ENCODE measurements at places on chromosomes 2 and 18.

GRCh38 chr18:12867441-12868123 is 16.5 kb downstream of the PTPN2 start:
- no peak for DNase-seq

GRCh38 chr2:3009005-3009404 is 368.6 kb downstream of the EIPR1 start:
- no peak for DNase-seq

GRCh38 chr18:48711651-48712486 is 173.0 kb downstream of the CTIF start:
- peak; percentile 50 for DNase-seq

- no peak for DNase-seq
These were observed 236.7 kb upstream of the DLGAP1 start for GRCh38 chr18:4691836-4692235.

DNA sequence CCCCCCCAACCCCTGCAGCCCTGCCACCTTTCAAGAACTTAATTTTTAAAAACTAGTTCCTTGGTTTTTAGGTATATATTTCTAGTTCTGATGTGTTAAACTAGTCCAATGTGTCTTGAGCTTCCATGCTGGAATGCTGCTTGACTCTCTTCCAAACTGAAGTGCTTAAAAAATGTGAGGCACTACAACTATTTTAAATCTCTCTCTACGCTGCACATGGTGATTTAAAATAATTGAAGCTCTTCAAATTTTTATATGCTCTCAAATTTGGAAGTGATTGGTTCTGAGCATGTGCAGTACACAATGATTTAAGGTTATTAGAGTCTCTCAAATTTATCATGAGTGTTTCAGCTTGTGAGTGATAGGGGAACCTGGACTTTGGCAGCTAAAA is 192.6 kb upstream of the ZEB2 start:
- no peak for DNase-seq

DNA sequence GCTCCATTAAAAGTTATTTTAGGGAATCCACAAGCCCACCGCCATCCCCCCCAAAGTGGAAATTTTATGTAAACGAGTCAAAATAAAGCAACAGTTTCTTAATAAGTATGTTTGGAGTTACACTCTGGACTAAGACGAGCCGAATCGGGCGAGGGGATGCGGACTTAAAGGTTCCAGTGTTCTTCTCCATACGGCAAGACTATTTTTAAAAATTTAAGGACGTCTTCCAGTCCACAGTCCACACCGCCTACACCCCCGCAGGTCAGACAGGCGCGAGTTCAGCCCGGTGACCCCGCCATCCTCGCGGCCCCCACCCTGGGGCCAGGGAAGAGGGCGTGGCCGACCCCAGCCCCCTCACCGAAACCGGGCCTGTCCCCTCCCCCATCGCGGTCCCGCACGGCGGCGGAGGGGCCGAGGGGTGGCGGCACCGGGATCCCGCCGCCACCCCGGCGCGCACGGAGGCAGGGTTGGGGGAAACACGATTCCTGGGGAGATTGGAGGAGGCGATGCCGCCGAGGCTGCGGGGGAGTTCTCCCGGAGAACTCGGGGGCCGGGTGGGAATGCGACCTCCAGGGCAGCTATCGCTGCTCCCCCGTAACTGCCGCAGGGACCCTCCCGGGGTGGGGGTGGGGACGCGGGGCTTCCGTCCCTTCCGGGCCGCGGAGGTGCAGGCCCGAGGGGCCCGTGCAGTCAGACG is 24.5 kb upstream of the SMAD7 start:
- peak; percentile 67 for DNase-seq

GRCh38 chr2:97739020-97739892 is 25.9 kb downstream of the ZAP70 start:
- DNase-seq, result no peak

GRCh38 chr2:176093145-176093897 is 800 bp downstream of the HOXD13 start:
- no peak for DNase-seq

- DNase-seq, result peak; percentile 15
These were observed 2.3 kb upstream of the NCKAP5 start for GRCh38 chr2:133570542-133570941.

GRCh38 chr2:223889229-223889628 is 51.8 kb upstream of the AP1S3 start:
- no peak for DNase-seq

DNA sequence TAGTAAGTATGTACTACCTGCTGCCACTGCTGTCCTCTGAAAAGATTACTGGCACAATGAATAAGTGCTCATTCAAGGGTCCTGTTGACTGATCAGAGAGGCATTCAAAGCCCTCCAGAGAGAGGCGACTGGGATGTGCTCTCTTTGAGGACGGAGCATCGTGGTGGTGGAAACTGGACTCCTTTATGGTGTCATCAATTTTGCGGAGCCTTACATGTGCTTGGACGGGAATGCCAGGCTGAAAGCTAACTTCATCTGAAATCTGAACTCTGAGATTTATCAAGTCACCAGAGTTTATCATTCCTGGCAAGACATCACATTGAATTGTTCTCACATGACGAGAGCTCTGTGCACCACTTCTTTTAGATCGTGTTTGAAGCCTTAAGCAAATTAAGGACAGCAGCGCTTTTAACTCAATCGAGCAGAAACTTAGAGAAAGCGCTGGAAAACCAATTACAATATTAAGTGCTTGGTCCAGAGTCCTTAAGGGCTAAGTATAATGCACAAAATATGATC is 138.3 kb downstream of the NCK2 start:
- DNase-seq, result no peak

DNA sequence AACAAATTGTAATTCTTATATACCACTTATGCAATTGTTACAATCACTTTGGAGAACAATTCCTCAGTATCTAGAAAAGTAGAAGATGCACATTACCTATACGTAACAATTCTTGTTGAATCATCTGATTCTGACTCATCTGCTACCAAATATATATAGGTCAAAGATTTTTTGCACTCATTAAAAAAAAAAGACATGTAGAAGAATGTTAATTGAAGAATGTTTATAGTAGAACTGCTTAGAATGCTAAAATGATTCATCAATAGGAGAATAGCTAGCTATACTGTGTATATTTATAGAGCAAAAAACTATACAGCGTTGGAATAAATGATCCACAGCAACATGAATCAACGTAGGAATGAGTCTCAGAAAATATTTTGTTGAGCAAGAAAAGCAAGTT is 29.5 kb upstream of the STAT1 start:
- DNase-seq, result no peak

GRCh38 chr18:74517236-74517630 is 17.1 kb upstream of the CNDP1 start:
- DNase-seq, result no peak

- peak; percentile 24 for DNase-seq
These were observed 143.7 kb upstream of the ZFP36L2 start for GRCh38 chr2:43370146-43370545.

DNA sequence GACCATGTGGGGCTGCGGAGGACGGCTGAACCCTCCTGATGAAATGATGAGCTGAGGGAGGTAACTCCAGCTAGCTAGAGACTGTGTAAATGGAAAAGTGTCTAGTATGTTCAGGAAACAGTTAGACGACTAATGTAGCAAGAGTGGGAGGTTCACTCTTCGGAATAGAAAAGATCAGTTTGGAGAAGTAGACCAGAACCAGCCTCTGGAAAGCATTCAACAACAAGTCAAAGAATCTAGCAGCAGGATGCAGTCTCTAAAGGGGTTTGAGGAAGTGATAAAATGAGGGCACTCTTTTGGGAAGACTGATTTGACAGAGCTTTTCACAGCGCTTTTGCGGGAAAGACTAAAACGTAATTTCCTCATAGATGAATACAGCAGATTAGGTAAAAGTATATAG is 79.6 kb downstream of the GAREM1 start:
- no peak for DNase-seq

DNA sequence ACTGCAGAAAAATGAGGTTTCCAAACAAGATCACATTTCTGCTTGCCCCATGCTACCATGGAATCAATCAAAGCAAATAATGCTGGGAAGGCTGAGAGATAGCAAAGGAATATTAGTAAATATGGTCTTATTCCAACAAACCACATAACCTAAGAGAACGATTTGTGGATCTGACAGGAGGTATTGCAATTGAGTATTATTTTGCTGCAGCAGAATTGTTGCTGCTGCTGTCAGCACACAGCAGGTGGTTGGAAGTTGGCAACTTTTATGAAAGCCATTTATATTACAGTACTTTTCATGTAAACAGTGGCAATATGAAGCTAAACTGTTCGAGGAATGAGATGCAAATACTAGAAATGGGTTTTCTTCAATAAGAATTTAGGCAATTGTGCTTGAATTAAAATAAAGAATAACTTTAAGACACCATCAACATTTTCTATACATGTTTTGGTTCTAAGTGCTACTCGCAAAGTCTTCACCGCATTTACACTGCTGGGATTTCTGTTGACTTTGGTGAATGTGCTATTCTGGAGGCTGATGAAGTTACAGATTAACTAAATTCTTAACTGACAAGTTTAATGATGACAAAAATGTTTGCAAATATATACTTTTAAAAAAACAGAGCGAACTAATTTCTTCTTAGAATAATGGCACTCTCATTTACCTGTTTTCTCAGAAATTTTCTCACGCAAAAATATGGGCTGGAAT is 1285.7 kb downstream of the CNTNAP5 start:
- no peak for DNase-seq

DNA sequence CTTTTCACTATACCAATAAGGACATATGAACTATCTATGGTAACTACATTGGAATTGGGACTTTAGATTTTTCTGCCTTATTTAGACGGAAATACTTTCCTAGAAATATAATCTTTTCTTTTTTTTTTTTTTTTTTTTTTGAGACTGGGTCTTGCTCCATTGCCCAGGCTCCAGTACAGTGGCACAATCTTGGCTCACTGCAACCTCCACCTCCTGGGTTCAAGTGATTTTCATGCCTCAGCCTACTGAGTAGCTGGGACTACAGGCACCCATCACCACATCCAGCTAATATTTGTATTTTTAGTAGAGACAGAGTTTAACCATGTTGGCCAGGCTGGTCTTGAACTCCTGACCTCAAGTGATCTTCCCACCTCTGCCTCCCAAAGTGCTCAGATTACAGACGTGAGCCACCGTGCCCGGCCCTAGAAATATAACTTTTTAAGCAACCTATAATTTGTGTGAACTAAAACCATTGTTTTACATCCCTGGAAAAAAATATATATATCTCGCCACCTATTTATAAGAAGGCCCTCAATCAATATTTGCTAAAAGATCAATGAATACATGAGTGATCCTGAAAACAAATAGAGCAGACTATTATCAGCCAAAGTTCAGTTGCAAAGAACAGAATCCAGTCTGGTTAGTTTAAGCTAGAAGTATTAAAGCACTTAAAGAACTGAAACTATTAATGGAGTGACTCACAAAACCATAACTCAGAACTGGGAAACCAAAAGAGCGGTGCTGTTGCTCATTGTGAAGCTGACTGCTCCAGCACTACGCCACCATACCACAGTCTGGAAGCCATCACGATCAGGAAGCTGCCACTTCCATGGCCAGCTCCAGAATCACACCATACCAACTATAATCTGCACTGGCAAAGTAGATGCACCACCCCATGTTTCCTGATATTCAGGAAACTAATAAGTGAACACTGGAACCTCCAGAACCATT is 8.4 kb upstream of the HNRNPLL start:
- DNase-seq, result no peak

DNA sequence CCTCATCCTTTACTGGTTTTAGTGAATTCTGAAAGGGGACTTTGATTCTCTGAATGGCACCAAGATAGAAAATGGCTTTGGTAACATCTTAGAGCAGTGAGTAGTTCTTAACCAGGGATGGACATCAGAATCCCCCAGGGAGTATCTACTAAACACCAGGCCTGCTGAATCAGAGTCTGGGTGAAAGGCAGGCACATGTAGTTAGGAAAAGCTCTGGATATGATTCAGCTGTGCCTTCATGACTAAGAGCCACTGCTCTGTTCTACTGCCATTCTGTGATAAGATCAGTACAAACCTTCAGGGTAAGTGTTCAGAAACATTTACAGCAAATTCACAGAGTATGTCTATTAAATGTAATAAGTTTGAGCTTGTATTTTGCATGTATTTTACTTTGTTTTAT is 46.2 kb upstream of the B3GNT2 start:
- no peak for DNase-seq

- DNase-seq, result no peak
These were observed 163.4 kb downstream of the INHBB start for GRCh38 chr2:120509213-120509815.

DNA sequence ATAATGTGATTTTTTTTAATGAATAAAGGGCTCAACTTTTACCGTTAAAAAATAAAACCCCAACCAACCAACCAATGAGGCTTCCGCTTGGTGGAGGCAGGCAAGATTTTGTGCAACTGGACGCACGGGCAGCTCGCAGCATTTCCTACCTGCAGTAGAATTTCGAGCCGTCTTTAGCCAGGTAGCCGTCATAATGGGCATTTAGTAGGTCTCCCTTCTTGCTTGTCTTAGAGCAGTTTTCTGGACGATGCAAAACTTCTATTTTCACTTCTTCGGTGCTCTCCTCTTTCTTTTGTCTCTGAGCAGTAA is 316 bp downstream of the FKBP7 start:
- DNase-seq, result no peak

GRCh38 chr18:9153256-9153655 is 16.7 kb downstream of the ANKRD12 start:
- DNase-seq, result no peak

GRCh38 chr2:238912228-238912915 is 64.5 kb downstream of the TWIST2 start:
- DNase-seq, result no peak

GRCh38 chr2:177334940-177335543 is 57.5 kb upstream of the AGPS start:
- DNase-seq, result peak; percentile 38

- no peak for DNase-seq
These were observed 111.1 kb downstream of the PXDN start for GRCh38 chr2:1633092-1633671.

GRCh38 chr2:131966256-131966655 is 195.5 kb downstream of the ANKRD30BL start:
- no peak for DNase-seq

DNA sequence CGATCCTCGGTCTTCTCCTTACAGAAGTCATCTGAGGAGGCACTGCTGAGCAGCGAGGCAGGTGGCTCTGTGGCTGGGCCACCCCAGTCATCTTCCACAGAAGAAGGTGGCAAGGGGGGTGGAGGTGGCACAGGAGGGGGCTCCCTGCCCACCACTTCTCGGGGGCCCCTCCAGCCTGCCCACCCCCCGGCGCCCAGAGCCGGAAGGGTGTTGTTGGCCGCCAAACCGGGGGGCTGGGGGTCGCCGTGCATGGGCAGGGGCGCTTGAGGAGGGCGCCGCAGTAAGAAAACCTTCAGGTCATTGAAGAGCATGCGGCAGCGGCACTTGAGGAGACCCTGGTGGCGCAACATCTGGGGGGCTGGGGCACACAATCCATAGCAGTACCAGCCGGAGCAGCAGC is 2.5 kb downstream of the MARCHF4 start:
- no peak for DNase-seq

- DNase-seq, result no peak
These were observed 68.3 kb upstream of the MAPRE2 start for GRCh38 chr18:34972765-34973414.
